Retinal pigment epithelial cell (primary cell): ENCODE measurements at places on chromosomes 13 and 19.

DNA sequence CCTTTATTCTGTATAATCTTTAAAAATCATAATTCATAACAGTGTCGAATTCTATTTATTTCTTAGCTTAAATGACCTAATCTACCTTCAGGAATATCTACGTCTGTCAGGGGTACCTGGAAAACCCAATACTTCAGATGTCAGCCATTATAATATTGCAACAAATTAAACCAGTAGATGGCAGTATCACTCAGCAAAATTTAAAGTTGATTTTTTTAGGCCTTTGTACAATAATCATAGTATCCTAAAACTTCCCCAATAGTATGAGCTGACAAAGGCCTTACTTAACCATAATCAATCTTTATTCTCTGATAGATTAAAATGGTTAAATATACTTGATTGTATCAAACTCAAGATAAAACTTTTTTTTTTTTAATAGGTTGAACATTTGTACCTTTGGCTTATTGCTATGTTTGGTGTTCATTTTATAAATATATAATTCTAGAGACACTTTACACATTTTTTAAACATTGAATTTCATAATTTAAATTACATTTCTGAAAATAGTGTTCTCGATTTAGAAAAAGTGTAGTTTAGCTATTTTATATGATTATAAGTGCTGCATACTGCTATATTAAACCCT is 830.2 kb upstream of the SPRY2 start:
- DNase-seq: no peak

DNA sequence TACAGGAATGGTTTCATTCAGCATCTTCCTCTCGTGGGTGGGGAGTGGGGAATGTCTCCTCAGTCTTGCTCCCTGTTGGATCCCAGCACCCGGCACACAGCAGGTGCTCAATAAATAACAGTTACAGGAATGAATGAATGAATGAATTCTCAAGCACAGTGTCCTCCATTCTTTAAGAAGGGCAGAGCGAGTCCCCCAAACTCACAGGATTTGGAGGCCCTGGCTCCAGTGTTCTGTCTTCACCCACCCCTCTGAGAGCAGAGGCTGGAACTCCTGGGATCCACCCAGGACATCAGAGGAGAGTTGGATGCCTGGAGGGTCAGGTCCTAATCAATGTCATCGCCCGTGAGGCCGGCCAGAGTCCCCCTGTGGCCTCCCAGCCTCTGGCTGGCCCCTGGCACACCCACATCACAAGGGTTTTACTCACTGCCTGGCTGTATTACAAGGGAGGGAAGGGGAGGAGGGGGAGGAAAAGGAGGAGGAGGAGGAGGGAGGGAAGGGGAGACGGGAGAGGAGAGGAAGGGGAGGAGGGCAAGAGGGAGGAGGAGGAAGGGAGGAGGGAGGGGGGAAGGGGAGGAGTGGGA is 8.7 kb upstream of the CREB3L3 start:
- no peak for DNase-seq

DNA sequence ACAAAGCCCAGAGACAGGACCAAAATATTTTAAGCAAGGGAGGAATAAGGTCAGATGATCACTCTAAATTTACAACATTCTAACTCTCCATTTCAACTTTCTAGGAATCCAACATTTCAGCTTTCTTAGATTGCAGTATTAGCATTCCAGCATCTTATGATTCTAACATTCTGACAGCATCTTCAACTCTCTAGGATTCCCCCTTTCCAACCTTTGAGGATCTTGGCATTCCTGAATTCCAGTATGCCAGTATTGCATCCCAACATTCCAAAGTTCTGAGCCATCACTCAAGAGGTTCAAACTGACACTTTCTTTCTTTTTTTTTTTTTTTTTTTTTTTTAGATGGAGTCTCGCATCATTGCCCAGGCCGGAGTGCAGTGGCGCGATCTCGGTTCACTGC is 13.8 kb downstream of the TGFB1 start:
- DNase-seq: no peak

GRCh38 chr13:111875915-111876314 is 191.0 kb upstream of the SOX1 start:
- DNase-seq: no peak

DNA sequence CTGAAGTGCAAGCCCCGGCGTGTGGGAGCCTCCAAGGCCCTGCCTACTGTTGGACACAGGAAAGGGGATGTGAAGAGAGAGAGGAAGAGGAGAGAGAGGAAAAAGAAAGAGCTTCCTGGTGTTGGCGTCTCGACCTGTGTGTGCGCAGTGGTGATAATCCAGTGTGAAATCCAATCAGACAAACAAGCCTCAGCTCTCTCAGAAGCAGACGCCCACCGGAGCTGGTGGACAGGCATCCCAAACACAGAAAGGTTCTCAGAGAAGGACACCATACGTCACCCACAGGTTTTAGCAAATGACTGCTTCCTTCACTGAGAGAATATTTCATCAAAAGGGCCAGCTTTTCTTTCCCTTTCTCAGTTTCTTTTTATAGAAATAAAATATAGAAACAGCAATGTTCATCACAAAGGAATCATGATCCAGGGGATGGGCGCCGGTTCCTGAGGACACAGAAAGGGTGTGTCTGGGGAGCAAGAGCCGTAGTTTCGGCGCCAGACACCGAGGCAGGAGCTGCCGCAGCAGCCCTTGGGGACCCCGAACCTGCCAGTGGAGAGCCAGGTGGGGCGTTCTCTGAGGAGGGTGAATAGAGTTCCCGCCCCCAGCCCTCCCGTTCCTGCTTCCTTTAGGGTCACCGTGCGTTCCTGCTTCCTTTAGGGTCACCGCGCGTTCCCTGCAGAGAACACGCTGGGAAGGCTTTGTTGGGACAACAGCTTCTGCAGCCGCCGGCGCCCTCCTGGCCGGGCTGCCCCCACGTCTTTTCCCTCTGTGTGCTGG is 145.8 kb upstream of the SOX1 start:
- DNase-seq: no peak

DNA sequence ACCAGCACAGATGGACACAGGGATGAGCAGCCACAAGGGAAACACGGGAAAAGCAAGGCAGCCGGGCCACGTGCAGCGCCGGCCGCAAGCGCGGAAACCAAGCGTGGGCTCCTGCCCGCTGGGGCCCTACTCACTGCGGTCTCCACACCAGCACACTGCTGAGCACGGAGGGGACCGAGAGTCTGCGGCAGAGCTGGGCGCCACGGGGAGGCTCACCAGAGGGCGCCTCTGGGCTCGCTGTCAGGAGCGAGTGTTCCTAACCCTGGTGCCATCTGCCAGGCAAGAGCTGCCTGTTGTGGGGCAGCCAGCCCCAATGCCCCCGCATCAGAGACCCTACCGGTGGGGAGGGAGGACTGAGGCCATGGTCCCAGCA is 26.5 kb downstream of the MPND start:
- no peak for DNase-seq

DNA sequence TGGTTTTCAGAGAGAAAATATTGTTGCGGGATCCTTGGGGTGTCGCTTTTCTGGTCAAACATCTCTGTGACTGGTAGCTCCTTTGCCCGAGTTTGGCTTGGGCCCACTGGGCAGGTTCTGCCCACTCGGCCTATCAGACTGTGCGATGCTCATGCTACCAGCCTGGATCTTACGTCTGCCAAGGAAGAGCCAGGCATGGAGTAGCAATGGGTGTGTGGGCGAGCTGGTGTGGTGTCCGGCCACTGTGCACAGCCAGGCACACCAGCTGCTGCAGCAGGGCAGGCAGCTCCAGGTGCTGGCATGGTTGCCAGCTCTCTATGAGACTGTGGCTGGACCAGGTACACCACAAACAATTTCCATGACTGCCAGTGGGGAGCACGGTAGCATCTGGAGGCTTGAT is 1351.8 kb upstream of the PCDH20 start:
- no peak for DNase-seq

- DNase-seq: no peak
Measured at GRCh38 chr13:107827840-107828549, 387.3 kb downstream of the LIG4 start.

DNA sequence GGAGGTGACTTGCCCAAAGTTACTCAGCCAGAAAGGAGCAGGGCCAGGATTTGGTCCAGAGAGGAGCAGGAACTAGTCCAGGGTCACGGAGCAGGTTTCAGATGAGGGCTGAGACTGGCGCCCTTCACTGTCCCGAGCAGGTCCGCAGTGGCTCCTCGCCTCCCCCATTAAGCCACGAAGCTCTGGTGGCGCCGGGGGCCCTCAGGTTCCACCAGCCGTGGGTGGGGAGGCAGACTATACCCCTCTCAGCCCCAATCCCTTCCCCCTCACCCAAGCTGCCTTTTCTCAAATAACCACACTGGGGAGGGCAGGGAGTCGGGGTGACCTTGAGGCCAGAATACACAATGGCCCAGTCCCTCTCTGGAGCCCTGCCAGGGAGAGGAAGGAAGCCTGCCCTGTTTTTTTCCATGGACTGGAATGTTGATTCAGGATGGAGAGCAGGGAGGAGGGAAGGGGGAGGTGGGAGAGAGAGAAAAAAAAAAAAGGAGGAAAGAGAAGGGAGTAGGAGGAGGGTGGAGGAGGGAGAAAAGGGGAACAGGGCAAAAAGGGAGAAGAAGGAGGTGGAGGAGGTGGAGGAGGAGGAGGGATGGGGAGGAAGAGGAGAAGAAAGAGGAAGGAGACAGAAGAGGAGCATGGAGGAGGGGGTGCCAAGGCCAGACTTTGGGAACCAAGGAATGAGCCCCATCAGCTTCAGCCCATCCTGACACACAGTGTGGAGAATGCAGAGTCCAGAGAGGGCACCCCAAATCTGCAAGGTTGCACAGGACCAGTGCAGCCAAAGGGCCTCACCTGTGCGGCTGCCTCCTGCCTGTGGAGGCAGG is 19.7 kb downstream of the CEACAM16 start:
- DNase-seq: no peak

- no peak for DNase-seq
Measured at GRCh38 chr13:113845723-113846635, 17.9 kb downstream of the GAS6 start.

DNA sequence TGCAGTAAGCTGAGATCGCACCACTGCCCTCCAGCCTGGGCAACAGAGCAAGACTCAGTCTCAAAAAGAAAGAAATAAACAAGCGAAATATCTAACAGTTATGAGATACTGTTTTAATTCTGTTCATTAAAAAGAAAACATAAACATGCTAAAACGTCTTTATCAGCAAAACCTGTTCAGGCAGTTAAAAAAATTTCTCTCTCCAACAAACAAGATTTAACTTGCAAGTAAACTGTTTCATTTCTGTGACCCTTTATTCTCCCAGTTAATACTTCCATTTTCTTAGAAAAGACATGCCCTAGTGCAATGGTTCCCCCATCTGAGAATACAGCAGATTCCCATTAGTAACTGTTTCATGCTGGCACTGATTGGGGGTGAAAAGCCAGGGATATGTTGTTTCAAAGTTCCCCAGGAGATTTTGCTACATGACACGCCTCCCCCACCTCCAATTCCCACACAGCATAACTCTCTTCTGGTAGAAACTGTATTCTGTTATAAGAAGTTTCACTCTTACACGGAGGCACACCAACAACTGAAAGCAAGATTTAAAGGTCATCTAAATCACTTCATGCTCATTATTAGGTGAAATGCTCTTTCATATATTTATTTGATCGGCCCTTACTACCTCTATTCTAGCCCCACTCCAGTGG is 24.4 kb downstream of the ELF1 start:
- no peak for DNase-seq

GRCh38 chr19:940591-941291 is 14.9 kb downstream of the ARID3A start:
- no peak for DNase-seq

GRCh38 chr19:12090807-12091206 is 26.3 kb downstream of the ZNF844 start:
- DNase-seq: no peak

- no peak for DNase-seq
Measured at GRCh38 chr19:7870571-7871436, 3.4 kb downstream of the PRR36 start.

GRCh38 chr13:100447831-100448230 is 140.8 kb downstream of the GGACT start:
- DNase-seq: no peak

GRCh38 chr19:20482721-20483120 is 82.9 kb downstream of the ZNF737 start:
- no peak for DNase-seq

- no peak for DNase-seq
Measured at GRCh38 chr13:109140479-109141349, 511.3 kb downstream of the MYO16 start.

GRCh38 chr13:89255844-89256406 is 1584.8 kb downstream of the SLITRK5 start:
- DNase-seq: no peak
